ENCODE measurements at places on chromosomes 12 and 14.
A peak's percentile ranks its signal among the peaks of the same experiment; 100 is the strongest.

DNA sequence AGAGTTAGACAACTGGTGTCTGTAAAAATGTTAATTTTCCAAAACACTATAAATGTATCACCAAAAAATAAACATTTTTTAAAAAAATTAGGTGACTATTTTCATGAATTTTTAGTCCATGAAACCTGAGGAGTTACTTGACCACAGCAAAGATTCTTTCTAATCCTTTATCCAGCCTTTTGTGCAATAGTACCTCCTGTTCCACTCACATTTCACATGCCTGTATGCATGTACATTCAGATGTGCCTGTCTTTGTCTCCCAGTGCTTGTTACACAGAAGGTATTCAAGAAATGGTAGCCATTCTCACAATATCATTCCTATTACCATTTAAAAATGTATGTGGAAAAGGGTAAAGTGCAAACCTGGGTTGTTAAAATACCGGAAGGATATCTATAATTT is 857.0 kb downstream of the DIO2 start:
- DNase-seq = no peak

- no peak for DNase-seq
Observed at GRCh38 chr12:29907461-29907860, 123.7 kb upstream of the TMTC1 start.

DNA sequence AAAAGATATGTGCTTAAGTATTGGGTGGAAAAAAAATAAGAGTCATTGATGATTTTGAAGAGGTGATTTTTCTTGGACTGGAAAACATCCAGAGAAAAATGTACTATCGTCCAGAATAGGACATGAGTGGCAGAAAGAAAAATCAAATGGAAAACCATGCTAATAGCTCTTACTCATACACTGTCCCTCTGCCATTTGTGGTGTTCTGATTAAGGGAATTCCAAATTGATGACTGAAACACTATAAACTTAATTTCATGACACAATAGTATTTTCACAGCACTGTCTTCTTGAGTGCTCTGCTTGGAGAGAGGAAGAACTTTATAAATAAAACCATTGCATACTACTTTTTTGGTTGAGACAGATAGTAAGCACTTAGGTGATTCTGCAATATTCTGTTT is 72.4 kb downstream of the USP15 start:
- DNase-seq = no peak

DNA sequence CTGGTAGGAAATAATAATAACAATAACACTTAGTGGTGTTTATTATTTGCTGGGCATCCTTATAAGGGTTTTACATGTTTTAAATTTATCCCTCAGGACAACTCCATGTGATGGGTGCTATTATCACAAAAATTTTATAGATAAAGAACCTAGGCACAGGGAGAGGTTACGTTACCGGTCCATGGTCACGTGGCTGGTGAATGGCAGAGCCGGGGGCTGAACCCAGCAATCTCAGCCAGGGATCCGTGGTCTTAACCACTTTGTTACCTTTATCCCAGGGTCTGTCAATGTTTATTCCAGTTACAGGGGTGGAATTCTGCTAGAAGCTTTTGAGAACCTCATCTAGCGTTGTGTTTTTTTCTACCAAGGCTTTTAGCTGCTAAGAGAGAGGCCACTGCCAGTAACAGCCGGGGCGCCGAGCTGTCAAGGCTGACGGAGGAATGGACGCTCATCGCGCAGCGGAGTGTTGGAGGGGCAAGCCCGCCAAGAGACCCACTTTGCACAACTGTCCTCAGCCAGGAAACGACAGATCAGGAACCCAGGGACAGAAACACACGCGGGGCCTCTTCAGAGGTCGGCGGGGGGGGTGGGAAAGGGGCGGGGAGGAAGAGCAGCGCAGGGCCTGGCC is 418 bp downstream of the AMN1 start:
- no peak for DNase-seq

DNA sequence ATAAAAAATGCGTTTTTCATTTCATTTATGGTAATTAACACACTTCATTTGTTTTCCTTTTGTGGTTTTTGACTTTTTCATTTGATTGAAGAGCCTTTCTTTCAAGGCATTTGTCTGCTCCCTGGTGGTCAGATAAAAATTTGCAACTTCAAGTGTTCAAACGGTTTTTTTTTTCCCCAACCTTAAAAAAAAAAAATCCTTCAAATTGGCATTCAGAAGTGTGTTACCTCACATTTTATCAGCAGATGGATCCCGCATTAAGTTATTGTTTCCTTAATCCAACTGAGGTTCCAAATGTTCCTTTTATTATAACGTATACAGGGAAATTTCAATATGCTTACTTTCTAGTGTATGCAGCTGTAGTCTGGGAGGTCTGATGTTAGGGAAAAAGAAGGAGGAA is 47.2 kb downstream of the MYF5 start:
- DNase-seq = no peak

- DNase-seq = no peak
Observed at GRCh38 chr12:131735476-131736445, 24.9 kb downstream of the SFSWAP start.

GRCh38 chr12:57739914-57740538 is 1.5 kb upstream of the AGAP2 start:
- DNase-seq = no peak

DNA sequence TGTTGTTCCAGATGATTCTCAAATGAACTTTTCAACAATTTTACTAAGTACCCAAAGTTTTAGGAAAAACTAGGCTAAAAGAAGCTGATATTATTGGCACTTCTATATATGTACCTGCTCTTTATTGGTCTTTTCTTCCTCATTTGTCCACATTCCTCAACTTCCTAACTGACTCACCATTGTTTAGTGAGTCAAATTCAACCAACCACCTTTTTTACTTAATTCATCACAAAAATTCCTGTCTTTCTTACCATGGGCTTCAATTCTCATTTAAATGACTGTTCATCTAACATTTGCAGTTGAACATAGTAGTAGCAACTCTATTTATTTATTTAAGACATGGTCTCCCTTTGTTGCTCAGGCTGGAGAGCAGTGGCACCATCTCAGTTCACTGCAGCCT is 47.6 kb upstream of the SLC2A13 start:
- DNase-seq = no peak

DNA sequence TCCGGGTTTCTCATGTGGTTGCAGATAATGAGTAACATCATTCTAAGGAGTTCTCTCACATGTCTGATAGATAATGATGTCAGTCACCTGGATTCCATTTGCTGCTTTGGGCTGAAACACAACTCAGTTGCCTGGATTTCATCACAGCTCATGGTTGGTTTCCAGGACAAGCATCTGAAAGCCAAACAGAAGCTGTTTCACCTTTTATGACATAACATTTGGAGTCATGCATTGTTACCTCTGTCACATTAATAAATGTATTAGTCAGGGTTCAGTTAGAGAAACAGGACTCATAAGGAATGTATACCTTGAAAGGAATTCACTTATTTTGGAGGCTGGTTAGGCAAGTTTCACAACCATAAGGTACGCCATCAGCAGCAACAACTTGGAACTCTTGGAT is 251.9 kb upstream of the ATXN7L3B start:
- no peak for DNase-seq

DNA sequence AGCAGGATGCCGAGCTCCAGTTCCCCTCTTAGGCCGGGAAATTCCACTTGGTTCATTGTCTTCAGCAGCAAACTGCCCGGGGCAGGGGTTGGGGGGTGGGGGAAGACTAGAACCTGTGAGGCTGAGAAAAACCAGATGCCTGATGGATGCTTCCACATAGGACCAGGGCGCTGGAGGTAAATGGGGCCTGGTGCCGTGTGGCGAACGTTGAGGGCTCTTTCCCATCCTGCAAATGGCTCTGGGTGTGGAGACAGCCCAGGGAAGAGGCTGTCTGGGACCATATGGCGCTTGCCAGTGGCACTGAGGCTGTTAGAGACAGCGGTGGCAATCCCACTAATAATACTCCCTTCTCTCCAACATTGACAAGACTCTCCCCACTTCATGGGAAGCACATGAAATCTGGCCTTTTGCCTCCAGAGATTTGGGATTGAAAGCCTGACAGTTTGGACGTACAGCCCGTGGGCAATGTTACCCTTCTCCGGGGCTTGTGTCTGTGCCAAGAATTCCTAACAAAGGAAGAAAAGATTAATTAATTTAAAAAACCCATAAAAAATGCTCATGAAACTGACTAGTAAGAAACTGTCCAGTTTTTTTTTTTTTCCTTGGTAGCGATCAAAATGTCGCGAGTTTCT is 44.5 kb downstream of the MAP1LC3B2 start:
- no peak for DNase-seq

DNA sequence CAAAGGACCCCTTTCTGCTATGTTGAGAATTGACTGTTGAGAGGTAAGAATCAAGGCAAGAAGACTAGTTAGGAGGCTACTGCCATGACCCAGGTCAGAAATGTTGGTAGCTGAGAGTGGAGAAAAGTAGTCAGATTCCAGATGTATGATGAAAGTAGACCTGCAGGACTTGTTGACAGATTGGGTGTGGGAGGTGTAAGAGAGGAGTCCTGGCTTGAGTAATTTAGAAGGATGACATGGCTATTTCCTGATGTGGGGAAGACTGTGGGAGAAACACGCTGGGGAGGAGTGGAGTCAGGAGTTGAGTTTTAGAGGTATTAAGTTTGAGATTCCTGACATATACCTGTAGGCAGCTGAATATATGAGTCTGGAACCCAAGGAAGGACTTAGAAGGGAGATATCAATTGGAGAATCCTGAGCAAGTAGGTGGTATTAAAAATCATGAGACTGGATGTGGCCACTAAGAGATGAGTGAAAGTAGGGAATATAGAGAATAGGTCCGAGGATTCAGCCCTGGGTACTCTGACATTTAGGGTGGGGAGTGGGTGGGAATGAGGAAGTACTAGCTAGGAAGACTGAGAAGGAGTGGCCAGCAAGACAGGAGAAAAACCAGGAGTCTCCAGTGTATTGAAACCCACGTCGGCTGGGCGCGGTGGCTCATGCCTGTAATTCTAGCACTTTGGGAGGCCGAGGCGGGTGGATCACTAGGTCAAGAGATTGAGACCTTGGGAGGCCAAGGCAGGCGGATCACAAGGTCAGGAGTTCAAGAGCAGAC is 12.6 kb upstream of the DDX47 start:
- no peak for DNase-seq

DNA sequence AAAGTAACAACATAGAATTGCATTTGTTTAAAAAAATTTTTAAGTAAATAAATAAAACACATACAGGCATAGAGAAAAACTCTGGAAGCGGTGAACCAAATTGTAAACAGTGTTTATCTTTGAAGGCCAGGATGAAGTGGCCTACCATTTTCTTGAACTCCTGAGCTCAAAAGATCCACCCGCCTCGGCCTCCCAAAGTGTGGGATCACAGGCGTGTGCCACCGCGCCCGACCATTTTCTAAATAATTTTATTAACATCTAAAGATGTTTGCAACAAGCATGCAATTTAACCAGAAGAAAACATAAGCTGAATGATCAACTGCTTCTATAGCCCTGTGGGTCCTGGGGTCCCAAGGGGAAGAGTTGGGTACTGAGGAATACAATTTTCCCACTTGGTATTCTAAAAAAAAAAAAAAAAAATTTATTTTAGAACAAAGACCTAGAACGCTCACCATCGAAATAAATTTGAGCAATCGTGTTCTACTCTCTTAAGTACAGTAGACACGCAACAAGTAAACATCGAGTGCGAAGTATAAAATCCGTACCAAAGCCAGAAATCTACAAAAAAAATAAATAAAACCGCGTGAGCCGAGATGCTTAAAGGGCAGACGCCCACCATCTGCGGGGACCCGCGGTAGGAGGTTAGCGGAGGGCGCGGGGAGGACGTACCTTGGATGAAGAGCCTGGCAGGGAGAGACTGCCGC is 484 bp downstream of the MIS18BP1 start:
- peak; percentile 9 for DNase-seq

GRCh38 chr12:14777271-14777670 is 26.0 kb downstream of the WBP11 start:
- DNase-seq = no peak

DNA sequence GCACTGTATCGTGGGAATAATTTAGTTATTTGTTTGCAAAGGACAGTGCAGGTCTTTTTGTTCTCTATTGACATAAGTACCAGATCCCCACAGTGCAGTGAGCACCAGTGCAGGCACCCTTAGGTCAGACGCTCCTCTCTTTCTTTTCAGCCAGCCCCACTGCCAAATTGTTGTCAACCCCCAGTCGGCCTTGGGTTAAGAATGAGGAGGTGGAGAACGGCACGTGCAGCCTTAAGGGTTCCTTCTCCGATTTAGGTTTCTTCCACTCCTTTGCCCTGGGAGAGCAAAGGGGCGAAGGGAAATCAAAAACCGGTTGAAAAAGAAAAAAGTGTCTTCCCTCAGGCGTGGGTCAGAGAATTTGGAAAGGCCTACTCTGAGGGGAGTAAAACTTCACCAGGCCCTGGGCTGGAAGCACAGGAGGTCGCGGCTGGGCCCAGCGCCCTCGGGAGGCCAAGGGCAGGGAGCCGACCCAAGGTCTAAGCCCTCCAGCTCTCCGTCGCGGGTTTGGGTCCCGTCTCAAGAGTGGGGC is 4.3 kb downstream of the PAX9 start:
- DNase-seq = no peak

DNA sequence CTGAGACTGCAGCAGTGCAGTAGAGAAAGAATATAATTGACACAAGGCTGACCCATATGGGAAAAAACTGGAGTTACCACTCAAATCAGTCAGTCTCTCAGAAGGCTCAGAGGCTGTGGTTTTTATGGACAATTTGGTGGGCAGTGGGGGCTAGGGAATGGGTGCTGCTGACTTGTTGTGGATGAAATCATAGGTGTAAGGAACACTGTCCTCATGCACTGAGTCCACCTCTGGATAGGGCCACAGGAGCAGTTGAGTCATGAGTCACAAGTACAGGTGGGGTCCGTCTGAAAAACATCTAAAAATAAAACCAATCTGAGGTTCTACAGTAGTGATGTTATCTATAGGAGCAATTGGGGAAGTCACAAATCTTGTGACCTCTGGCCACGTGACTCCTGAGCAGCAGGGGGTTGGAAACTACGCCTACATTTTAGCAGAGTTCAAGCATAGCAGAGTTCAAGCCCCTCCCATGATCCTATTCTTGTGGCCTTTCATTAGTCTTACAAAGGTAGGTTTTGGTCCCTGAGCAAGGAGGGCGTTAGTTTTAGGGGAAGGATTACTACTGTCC is 18.1 kb upstream of the SGPP1 start:
- DNase-seq = peak; percentile 23

DNA sequence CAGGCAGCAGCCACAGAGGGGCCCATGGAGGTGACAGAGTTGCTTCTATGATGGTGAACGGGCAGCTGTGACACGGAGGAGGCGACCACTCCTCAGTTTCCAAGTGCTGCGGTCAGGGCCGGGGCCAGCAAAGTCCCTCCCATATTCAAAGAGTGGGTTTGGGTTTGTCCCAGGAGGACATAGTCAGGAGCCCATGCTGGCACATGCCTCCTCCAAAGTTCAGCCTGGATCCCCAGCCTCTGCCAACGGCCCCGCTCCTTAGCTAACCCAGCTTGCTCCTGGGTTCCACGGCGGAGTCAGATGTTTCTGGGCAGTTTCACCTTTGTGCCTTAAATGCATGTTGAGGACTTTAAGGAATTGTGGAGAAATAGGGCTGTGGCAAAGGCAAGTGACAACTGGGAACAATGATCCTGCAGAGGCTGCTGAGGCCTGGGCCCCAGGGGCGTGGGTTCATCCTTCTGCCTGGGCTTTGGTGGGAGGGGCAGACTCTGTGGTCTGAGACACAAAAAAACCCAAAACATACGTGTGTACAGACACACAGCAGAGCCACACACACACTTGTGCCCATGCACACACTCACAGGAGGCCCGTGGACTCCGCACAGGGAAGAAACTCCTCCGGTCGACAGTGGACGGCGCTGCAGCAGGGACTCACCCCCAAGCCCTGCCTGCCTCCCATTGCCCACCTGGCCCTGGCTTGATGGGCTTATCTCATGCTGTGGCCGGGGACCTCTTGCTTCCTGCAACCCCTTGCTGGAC is 399.4 kb downstream of the TMEM121 start:
- DNase-seq = no peak

- no peak for DNase-seq
Observed at GRCh38 chr14:103348154-103348553, 14.1 kb downstream of the EIF5 start.

Data from CD4-positive, alpha-beta T cell treated with Interleukin-10 for 1 hour (primary cell).